ENCODE measurements at places on chromosomes 12 and 14.

DNA sequence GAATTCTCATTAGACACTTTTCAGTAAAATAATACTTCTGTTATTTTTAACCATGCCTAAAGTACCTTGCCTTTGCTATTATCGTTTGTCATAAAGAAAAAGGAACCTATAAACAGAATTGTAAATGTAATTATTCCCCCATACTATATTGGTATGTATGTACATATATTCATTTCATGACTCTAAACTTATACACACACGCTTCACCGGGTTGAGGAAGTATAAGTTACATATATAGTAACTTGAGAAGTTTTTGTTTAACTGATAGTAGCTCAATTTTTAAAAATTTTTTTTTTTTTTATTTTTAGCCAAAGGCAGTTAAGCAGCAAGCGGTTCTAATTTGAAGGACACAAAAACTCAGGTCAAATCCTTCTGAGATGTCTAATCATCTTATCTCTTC is 107.6 kb downstream of the PLEKHG7 start:
- no peak for DNase-seq

DNA sequence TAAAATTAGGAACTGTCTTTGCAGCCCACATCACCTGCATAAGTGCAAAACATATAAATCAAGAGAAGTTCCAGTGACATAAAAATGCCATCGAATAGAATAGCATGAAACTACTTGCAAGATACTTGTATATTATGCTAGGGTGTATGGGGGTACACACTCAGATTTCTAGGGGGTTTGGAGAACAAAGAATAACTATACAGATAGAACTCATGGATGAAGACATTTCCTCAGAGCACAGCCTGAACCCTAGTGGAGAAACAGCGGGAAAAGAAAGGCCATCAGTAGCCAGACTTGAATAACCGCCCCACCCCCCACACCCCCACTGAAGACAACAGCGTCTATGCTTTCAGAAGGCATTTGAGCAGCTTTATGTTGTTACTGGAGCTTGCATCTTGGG is 425.8 kb downstream of the NPAS3 start:
- no peak for DNase-seq

DNA sequence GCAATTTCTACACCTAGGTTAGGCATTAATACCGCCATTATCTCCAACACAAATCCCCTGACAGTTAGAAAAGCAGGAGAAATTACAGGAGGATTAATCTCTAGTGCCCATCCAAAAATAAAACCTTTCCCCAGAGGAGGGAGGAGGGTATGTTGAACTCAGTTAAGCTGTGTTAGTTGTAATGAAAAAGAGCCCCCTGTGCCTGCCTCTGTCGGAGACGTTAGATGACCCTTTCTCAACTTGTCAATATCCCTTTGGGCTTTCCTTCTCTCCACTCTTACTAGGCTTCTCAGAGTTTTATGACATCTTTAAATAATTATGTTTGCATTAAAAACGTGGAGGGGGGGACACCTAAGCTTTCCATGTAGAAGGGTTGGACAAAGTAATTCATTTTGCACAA is 278.2 kb downstream of the PDZRN4 start:
- DNase-seq = no peak

DNA sequence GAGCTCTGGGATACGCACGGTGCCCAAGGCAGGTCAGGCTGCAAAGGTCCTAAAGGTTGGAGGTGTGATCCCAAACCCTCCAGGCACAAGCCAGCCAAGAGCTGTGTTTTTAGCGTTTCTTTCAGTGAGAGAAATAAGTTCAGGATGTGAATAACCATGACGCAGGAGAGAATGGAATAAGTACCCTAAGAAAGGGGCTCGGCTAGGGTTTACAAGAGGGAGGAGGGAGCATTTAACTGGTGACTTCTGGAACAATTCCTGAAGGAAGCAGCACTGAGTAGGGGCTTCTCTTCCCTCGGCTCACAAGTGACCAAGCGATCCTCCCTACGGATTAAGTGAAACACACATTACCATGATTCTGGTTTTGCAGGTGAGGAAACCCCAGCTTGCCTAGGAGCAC is 29.4 kb downstream of the SSH1 start:
- no peak for DNase-seq

DNA sequence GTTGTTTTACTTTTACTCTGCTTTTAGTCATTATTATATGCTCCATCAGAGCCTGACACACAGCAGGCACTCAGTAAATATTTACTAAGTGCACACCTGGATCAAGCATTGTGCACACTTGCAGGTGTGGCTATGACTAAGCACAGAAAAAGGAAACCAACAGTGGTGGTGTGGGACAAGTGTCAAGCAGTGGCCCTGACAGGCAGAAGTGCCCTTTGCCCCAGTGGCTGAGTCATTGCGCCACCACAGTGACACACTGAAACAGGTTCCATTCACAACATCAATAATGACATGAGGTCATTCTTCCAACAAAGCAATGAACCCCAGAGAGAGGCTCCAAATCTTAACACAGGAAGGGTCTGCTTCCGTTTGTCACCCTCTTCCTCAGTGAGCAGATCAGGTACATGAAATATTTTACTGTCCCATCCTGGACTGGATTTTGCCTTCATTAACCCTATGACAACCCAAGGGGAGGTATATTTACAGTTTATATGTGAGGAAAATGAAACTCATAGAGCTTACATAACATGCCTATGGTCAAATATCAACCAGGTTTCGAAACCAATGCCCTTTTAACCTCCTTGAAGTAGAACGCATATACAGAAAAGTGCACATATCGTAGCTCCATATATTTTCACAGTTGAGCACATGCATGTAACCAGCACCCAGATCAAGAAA is 82.6 kb upstream of the GTF2A1 start:
- no peak for DNase-seq

DNA sequence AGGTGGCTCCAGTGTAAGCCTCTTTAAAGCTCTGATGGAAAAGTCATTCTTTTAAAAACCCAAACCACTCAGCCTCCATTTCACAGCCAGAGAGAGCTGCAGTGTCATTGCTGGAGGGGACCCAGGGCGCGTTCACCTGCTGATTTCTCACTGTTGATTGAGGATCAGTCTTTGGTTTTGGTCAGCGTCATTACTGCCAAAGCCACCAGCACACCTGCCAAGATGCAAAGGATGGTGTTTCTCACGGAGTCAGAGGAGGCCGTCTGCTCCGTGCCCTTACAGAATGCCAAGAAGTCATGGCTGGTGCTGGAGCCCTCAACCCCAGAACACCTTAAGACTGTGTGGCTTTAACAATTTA is 32.8 kb upstream of the BATF start:
- DNase-seq = no peak

GRCh38 chr14:75399843-75400775 is 27.7 kb upstream of the JDP2 start:
- peak; percentile 94 for DNase-seq

GRCh38 chr14:96567289-96567899 is 65.2 kb downstream of the PAPOLA start:
- DNase-seq = no peak

- no peak for DNase-seq
Measured at GRCh38 chr14:71597287-71597920, 334.8 kb upstream of the RGS6 start.

GRCh38 chr14:86481104-86481503 is 951.2 kb downstream of the FLRT2 start:
- no peak for DNase-seq

GRCh38 chr14:65791191-65791981 is 378.9 kb downstream of the FUT8 start:
- DNase-seq = no peak

DNA sequence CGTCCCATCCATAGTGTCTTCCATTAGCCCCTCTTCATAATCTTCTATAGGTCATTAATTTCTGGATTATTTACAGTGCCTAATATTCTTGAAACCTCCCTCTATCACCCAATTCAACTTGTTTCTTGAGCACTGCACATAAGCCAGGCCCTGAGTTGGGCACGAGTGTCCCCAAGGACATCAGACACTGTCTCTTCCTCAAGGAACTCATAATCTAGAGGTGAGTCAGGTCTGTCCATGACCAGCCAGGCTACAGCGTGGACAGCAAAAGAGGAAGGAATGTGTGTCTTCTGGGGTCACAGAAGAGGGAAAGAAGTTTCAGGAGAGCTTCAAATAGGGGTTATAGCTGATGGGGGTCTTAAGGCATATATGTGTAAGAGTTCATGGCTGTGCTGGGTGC is 12.5 kb downstream of the SPTB start:
- DNase-seq = no peak

GRCh38 chr12:6494968-6495367 is 1.1 kb downstream of the NCAPD2 start:
- DNase-seq = no peak

DNA sequence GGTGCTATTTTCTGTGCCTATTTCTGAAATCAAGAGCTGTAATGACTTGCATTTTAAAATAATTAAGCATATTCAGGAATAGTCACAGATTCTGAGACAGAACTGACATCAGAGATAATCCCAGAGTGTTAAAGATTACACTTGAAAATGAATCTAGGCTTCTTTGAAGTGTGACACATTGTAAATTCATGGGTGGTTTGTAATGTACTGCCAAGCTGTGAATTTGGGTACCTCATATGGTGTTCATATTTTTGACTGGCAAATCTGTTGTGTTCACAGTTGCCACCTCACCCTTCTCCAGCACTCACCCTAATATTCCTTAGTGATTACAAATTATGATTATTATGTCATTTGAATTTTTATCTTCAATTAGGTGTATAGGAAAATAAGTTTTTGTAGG is 78.5 kb upstream of the CSRP2 start:
- no peak for DNase-seq

- no peak for DNase-seq
Measured at GRCh38 chr12:115758877-115759620, 518.4 kb downstream of the MED13L start.

- DNase-seq = no peak
Measured at GRCh38 chr12:101634724-101635123, 40.0 kb downstream of the MYBPC1 start.

DNA sequence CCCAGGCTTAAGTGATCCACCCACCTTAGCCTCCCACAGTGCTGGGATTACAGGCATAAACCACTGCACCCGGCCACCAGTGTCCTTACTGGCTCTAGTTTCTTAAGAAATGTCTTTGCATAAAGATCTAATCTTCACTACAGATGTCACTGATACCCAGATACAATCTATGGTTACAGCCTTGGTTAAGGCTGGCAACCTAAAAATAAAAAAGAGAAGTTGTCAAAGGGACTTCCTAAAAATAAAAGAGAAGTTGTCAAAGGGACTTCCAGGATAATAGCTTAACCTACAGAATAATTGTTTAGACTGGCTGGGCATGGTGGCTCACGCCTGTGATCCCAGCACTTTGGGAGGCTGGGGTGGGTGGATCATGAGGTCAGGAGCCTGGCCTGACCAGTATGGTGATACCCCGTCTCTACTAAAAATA is 27.6 kb downstream of the ETFBKMT start:
- DNase-seq = no peak

DNA sequence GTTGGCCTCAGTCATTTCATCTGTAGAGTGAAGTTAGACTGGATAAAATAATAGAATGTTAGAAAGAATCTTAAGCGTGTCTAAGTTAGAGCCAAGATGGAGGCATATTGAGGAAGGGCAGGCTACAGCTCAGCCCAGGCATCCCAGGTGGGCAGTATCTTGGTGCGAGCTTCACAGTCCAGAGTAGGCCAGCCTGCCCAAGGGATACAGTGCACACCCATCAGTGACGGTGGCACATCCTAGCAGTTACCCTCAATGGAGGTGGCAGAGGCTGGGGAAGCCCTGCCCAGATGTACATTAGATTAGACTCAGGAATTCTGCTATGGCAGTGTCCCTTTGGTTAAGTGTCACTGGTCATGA is 21.5 kb downstream of the TULP3 start:
- DNase-seq = no peak

- no peak for DNase-seq
Measured at GRCh38 chr12:54980341-54980740, 4.2 kb downstream of the TESPA1 start.

GRCh38 chr12:92543840-92544239 is 158.9 kb upstream of the PLEKHG7 start:
- no peak for DNase-seq

DNA sequence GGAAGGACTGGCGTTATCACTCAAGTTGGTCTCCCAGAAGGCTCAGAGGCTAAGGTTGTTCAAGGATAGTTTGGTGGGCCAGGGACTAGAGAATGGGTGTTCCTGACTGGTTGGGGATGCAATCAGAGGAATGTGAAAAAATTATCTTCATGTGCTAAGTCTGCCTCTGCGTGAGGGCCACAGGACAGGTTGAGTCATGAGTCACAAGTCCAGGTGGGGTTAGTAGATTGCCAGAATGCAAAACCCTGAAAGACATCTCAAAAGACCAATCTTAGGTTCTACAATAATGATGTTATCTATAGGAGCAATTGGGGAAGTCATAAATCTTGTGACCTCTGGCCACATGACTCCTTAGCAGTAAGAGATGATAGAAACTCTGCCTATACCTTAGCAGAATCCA is 220.1 kb upstream of the EEA1 start:
- DNase-seq = no peak

- no peak for DNase-seq
Measured at GRCh38 chr12:48165089-48165981, 8.0 kb upstream of the ASB8 start.

DNA sequence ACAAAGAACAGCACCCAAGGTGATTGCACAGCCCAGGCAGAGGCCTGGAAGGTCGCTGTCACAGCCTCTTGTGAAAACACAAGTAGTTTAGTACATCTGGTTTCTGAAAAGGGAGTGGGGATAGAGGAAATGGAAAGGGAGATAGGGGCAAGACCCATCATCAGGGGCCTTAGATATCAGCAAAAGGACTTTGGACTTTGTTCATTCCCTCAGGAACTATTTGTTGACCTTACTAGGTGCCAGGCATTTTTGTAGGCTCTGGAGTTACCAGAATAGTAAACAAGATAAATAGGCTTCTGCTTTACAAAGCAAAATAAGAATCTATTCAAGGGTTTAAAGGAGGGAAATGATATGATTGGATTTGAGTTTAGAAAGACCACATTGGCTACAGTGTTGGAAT is 199.4 kb upstream of the CDKN3 start:
- no peak for DNase-seq

DNA sequence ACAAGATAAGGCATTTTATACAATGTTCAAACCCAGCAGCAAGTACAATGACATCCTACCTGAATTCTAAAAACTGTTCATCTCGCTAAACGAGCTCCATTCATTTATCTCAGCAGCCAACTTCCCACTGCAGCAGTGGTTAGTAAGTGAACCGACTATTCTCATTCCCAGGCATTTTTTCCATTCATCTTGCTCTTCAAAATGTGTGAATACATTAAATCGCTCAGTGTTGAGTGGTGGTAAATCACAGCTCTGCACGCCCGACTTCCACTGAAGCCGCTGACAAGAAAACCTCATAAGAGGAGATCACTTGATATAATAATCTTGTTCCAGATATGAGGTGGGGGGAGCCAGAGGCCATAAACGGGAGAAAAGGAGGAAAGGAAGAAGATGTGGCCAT is 746.2 kb upstream of the USP15 start:
- no peak for DNase-seq

Measured in thoracic aorta (tissue), 2 donors.